ENCODE measurements at places on chromosomes 1 and 21.
A peak's percentile ranks its signal among the peaks of the same experiment; 100 is the strongest.

- DNase-seq = no peak
These were observed 15.4 kb upstream of the MUTYH start for GRCh38 chr1:45355683-45356082.

DNA sequence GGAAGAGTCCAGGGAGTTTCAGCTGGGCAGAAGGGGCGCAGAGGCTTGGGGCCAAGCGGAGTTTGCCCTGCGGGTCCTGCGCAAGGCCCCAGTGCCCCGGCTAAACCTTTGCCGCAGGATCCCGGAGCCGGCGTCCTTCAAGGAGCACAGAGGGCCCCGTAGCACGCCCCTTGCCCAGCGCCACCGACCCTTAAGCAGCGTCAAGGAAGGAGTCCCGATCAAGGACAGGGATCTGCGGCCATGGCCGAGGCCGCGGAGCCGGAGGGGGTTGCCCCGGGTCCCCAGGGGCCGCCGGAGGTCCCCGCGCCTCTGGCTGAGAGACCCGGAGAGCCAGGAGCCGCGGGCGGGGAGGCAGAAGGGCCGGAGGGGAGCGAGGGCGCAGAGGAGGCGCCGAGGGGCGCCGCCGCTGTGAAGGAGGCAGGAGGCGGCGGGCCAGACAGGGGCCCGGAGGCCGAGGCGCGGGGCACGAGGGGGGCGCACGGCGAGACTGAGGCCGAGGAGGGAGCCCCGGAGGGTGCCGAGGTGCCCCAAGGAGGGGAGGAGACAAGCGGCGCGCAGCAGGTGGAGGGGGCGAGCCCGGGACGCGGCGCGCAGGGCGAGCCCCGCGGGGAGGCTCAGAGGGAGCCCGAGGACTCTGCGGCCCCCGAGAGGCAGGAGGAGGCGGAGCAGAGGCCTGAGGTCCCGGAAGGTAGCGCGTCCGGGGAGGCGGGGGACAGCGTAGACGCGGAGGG lies 520 bp downstream of the CLIC6 start:
- peak; percentile 47 for DNase-seq

DNA sequence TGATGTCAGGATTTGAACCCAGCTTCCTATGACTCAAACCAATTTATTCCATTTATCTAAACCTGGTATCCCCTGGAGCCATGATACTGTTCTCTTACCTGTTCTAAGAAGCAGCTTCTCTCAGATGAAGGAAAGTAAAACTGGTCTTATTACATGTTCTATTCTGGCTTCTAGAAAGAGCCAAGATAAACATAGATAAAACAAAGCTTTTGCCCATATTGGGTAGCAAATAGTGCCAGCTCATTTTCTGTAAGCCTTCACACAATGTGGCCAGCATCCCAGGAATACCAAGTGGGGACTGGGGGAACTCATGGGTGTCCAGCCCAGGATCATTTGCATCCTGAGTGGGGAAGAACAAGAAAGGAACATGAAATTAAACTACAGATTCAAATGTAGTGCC lies 53.5 kb upstream of the EPHA8 start:
- DNase-seq = no peak

- DNase-seq = no peak
These were observed 76.5 kb downstream of the OLIG1 start for GRCh38 chr21:33146467-33146866.

- no peak for DNase-seq
These were observed 489.7 kb downstream of the NPHP4 start for GRCh38 chr1:5502311-5503194.

GRCh38 chr1:231929311-231929710 lies 302.7 kb downstream of the DISC1 start:
- DNase-seq = no peak

DNA sequence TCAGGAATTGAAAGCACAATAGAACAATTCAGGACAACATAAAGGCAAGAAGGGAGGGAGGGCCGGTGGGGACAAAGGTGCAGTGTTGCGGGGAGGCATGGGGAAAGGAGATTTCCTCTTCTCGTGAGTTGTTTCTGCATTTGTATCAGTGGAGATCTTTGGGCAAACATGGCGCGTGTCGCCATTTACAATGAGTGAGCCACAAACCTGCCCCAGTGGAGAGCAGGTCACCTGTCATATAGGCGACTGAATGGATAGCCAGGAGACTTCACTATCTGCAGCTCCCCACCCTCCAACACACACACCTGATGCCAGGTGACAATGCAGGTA lies 87.7 kb upstream of the SLC45A1 start:
- no peak for DNase-seq

DNA sequence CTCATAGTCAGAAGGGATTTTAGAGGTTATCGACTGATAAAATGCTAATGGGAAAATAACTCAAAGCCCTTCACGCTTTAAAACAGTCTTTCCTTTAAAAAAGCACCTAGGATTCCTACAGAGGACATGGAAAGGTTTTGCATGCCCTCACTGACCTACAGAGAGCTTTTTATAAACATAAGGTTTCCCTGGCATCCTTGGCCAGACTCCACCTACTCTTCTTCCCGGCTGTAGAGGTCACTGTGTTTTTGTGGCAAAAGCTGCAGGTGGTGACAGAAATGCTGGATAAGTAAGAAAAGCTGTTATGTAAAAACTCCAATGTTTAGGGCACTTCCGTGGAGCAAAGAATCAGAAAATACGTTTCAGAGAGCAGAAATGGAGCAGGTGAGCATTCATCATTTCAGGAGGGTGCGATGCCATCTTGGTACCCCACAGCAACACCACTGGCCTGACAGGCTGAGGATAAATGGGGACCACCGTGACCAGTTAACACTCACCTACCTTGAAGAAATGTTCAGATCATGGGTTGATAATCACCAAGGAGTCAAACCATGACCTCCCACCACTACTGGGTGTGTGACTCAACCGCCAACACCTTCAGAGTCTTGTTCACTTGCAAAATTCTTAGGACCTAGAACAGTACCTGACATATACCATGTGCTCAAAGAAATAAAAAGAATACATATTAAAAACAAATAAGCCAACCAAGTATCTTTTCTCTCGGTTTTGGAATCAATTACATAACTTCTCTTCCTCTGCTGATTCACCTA lies 46.6 kb downstream of the SSBP3 start:
- DNase-seq = no peak

- DNase-seq = no peak
These were observed 26.0 kb downstream of the RPS6KA1 start for GRCh38 chr1:26555550-26555981.

- no peak for DNase-seq
These were observed 11.6 kb downstream of the SDCCAG8 start for GRCh38 chr1:243267471-243267880.

DNA sequence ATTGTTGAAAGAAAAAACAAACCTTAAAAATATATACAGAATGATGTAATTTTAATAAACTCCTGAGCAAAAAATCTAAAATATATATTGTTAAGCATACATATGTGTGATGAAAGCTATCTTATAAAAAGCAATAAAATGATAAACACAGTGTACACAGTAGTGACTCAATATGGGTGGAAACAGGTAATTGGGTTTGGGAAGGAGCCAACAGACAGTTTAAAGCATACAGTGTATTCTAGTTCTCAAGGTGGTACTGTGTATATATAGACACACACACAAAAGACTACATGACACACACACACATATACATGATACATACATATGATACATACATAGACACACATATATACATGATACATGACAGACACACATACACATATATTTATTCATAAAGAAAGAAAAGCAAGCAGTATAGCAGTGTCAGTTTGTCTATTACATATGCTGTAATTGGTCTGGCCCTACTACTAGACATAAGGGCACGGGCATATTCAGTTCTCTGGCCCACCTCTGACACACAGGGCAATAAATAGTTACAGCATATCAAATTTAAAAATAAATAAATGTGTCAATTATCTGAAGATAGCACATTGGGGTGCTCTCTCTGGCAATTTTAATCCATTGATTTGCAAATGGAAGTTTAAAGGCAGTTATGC lies 330.2 kb downstream of the S1PR1 start:
- DNase-seq = no peak

GRCh38 chr1:27402349-27402754 lies 9.9 kb downstream of the GPR3 start:
- DNase-seq = no peak

DNA sequence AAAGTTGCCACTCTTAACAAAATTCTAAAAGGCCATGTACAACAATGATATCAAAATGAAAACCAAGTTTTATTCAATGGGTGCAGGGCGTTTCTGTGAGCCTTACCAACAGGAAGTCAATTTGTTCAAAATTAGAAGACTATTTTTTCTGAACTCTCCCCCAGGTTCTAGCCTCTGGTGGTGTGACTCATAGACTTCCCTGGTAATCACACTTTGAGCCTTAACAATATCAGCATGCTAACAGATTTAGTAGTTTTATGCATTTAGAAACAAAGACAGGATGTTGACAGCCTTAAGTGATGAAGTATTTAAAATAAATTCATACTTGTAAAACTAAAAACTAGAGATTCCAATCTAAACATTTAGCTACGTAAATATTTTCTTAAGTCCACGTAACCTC lies 88.4 kb downstream of the LRRC8C start:
- peak; percentile 45 for DNase-seq

DNA sequence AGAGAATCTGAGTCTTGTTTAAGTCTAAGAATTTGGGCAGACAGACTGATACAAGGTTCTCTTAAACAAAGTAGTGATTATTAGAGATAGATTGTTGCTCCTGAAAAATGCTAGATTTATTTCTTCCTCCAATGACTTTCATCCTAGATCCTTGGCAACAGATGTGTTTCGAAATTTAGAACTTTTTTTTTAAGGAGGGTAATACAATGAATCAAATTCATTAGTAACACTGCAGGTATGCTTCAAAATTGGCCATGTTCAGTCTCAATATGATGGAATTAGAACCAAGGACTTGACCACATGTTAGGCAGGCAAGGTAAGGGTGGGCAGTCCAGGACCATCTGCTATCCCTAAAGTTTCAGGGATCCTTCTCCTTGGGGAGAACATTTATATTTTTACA lies 4.5 kb upstream of the LCE1F start:
- DNase-seq = no peak

GRCh38 chr1:88935522-88936222 lies 44.3 kb upstream of the GTF2B start:
- DNase-seq = peak; percentile 29

DNA sequence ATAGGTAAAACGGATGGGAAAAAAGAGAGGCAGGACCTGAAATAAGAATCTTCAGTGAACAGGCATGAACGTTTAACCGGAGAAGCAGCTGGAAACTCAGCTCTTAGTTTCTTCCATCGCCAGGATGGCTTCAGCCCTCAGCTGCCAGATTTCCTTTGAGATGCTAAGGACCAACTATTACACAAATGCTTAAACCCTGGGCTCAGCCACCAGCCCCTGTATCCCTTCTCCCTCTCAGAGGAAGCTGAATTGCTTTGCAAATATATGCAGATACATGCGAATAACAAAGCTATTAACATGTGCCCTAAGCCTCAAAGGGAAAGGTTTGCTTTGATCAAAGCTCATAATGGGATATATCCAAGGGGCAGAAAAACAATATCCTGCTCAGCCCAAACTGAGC lies 515.1 kb downstream of the OMA1 start:
- DNase-seq = no peak

GRCh38 chr21:20774737-20775136 lies 223.5 kb upstream of the NCAM2 start:
- DNase-seq = no peak

DNA sequence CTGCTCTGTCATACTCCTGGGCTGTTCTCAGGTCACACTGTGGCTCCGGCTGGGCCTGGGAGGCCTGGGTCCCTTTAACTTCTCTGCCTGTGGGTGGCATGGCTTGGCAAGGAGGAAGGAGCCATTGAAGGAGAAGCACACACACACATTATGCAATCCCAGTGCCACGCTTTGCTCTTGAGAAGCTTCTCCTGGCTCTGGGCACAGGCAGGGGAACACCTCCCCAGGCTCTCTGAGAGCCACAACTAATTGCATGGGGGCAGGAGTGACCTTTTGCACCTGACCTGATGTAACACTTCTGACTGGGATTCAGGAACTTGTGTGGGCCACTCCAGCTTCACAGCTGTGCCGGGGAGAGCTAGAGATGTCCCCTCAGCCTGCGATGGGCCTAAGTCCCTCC lies 23.1 kb downstream of the LGR6 start:
- no peak for DNase-seq

DNA sequence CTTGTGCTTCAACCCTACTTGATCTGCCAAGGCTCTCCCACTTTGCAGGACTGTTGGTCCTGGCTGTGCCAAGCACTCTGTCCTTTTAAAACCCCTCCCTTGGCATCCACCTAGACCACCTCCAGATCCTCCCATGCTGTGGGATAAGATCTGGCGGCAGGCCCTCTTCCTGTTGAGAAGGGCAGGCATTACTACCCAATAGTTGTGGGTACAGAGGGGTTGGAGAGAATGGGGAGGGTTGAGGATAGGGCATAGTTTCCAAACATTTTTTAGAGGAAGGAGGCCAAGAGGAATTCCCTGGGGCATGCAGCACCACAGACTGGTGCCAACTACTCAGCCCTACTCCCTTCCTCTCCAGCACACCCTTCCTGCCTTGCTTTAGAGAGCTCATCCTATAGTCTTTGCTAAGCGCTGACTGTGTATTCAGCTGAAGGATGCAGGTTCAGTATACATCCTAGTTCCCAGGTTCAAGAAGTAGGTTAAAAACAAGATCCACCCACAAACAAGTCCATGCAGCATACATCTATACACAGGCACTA lies 70.7 kb downstream of the TRABD2B start:
- no peak for DNase-seq

DNA sequence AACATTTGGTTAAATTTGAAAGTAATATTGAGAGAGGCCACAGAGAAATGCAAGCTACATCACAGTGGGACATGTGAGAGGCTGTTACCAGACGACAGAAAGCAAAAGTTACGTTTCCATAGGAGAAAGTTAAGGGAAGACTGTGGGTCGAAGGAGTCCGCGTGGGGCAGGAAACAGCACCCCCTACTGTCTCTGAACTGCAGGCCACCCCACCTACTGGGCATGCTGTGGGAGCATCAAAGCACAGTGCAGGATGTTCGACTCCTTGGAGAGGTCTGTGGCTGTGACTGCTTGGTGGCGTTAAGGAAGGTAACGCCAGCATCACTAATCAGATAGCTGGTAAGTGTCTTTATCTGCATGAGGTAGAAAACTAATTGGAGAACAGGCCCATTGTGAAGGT lies 123.9 kb downstream of the PTBP2 start:
- DNase-seq = peak; percentile 54
